ENCODE measurements at places on chromosomes 3 and 15.

DNA sequence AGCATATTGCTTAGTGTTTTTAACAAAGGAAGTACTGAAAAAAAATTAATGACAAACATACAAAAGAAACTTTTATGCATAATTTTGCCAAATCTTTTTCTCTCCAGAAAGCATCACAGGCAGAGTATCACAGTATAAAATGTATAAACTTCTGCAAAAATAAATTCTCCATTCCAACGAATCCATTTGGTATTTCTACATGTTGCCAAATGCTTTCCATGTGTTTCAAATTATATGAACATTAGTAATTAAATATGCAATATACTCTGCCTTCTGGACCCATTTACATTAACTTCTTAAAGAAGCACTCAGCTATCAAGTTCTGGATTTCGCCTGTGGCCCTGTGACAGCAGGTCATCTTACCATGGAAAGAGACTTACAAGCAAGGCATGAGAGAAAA is 189.1 kb upstream of the ALCAM start:
- no peak for DNase-seq

DNA sequence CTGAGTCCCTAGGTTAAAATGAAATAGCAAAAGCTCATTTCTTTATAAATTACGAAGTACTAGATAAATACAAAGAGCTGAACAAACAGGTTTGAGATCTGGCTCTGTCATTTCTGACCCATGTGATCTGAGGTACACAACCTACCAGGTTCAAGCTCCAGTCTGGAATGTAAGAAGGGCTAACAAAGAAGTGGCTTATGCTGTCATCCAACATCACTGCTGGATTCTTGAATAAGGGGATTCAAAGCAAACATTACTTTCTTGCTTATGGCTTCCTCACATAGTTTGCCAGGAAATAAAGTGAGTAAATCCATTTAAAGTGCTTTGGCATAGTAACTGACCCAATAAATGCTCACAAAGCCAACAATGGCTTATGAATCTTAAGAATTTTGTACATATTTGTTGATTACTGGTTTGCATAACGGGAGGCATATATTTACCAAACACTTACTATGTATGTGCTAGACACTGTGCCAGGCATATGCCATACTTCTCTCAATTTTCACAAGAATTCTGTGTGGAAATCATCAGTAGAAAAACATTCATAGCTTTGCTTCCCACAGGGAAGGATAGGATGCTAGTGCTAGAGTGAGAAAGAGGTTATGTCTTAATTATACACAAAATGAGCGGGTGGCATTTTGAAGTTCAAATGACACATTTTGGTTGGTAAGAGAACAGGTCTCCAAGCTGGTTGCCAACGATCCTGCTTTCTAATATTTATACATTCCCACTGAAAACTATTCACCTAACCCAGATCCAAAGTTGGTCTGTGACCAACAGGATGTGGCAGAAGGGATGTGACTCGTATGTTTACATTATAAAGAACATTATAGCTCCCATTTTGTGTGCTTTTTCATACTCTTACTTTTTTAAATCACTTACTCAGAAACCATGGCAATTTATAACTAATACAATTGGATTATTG is 38.7 kb upstream of the CSPG5 start:
- no peak for DNase-seq

GRCh38 chr3:78798266-78798832 is 969.4 kb downstream of the ROBO1 start:
- DNase-seq, result no peak

DNA sequence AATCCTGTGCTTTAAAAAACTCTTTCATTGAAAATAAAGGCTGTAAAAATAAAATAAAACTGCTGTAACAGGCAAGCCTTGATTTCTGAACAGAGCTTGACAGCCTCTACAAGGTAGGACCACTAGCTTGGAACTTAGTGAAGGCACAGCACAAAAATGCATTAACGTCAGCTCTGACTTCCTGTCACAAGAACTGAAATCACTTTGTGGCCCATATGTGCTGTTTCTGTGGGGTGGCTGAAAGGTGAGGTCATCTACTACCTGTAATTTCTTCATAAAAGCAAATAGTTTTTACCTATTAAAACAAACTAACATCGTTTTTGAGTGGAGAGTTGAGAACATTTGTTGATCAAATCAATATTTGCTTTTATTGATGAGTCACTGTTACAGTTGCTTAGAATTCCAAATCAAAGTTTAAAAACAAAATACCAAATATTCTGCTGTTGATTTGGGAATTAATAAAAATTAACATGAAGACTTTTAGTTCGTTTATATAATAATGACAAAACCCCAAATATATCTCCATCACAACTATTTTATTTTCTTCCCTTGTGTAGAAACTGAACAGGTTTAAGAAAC is 1034.1 kb downstream of the MCTP2 start:
- DNase-seq, result no peak

GRCh38 chr3:177465257-177465642 is 268.0 kb upstream of the TBL1XR1 start:
- DNase-seq, result no peak

DNA sequence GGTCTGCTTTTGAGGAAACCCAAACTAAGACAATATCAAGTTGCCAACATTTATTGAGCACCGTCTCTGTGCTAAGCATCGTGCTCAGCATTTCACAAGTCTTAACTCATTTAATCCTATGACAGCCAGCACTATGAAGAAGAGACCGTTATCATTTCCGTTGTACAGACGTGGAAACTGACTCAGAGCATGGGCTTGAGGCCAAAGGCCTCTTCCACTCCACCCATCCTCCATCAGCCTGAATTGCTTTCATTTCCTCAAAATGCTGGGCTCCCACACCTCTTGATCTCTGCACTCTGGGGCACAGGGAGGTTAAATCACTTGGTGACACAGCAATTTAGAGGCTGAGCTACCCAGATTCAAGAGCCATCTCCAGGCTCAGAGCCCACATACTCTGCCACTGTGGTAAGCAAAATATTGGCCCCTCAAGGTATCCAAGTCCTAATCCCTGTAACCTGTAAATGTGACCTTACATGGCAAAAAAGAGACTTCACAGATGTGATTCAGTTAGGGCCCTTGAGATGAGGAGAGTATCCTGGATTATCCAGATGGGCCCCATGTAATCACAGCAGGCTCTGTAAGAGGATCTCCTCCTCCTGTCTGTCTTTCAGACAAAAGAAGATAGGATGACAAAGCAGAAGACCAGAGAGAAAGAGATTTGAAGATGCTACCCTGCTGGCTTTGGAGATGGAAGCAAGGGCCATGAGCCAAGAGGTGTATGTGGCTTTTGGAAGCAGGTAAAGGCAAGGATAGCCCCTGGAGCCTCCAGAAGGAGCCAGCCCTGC is 24.3 kb upstream of the FLNB start:
- peak; percentile 45 for DNase-seq

GRCh38 chr15:50107157-50107556 is 11.9 kb downstream of the ATP8B4 start:
- no peak for DNase-seq

DNA sequence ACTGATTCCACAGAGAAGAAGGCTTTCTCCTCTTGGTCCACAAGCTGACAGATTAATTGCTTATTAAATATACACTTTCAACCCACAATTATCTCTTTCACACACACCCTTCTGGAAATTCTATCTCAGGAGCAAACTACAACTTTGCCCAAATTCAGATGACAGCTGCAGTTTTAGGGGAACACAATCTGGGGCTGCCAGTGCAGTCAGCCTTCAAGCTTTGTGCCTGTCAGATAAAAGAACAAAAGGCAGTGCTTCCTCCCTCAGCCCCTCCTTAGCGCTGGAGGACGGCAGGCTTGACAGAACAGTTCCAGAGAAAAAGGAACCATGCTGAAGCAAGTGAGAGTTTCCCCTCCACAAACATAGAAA is 99.6 kb downstream of the TMCC1 start:
- DNase-seq, result no peak

DNA sequence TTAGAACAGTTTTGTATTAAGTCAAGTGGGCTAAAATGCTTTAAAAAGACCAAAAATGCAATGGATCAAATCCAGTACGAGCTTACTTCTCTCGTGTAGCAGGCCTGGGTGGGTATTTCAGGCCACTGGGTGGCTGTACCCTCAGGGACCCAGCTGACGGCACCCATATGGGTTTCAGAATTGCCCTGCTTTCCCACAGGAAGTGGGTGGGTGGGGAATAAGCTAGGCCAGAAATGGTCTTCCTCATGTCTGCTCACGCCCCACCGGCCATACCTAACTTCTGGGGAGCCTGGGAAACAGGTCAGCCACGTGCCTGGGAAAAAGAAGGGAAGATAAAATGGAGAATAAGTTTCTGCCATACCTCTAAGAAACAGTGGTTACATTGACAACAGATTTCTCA is 20.3 kb downstream of the GPR160 start:
- no peak for DNase-seq

DNA sequence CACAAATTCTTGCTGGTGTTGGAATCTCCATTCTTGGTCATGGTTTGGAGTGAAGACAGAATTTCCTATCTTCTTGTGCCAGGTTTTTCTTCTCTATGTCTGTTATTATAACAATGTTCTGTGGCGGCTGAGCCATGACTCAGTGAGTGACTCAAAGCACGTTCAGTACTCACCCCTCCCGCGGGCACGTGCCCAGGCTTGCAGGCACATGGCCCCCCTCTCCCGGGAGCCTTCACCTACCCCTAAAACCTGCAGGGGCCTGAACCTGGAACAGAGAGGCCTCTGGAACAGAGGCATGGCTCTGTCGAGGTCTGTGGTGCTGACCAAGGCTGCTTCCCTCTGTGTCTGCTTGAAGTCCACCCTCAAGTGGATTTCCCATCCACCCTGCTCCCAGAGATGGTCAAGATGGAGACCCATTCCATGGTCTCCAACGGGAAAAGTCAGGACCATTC is 27.6 kb downstream of the PLXNB1 start:
- DNase-seq, result no peak
